Stimulated activated CD4-positive, alpha-beta T cell treated with anti-CD3 and anti-CD28 coated beads, TNF-alpha, amount 100 ng/mL, for 48 hours (primary cell): ENCODE measurements at places on chromosomes 2 and 18.

GRCh38 chr18:22210311-22210754 is 40.9 kb downstream of the GATA6 start:
- no peak for DNase-seq

DNA sequence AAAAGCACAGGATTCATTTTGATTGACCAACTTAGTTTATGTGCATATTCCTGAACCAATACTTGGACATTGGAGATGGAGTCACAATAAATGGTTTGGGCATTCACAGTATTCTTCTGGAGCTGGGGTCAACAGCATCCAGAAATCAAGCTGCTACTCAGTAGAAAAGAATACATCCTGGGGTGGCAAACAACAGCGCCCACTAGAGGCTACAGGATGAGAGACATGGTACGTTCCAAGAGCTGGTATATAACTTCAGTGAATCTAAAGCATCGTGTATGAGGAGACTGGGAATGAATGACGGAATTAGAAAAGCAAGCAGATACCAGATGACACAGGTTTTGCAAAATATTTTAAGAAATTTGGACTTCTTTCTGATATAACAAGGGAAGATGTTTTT is 142.9 kb upstream of the FIGN start:
- DNase-seq: no peak

DNA sequence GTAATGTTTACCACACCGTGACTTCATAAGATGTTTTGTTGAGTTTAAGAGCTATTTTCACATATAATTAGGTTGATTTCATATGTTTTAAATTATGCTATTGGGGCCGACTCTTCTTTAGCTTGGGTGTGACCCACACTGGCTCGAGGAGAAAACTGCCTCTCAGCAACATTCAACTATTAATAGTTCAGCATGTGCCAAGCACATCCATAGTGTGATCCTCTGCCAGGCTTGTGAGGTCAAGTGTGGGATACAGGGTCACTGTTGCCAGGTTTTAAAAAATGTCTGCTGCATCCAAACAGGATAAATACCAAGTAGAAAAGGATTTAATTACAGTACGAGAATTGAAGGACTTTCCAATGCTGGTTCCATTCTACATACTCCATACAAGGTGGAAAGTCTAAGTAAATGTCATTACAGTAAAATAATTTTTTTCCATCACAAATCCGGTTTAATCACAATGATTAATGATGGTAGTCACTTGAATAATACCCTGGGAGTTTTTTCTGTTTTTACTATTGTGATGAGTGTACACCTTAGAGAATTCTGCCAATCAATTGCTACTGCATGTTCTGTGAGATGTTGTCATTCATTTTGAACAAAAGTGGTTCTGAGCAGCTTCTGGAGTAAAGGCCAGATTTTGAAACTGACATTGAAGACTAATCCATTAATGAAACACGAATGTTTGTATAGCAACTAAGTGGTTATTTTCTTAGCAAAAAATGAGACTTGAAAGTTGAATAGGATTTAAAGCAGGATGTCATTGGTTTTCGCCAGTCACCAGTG is 84.5 kb downstream of the ABI2 start:
- no peak for DNase-seq

GRCh38 chr2:165414187-165414586 is 55.3 kb upstream of the CSRNP3 start:
- DNase-seq: no peak

GRCh38 chr2:154459286-154459685 is 239.2 kb upstream of the KCNJ3 start:
- DNase-seq: no peak

DNA sequence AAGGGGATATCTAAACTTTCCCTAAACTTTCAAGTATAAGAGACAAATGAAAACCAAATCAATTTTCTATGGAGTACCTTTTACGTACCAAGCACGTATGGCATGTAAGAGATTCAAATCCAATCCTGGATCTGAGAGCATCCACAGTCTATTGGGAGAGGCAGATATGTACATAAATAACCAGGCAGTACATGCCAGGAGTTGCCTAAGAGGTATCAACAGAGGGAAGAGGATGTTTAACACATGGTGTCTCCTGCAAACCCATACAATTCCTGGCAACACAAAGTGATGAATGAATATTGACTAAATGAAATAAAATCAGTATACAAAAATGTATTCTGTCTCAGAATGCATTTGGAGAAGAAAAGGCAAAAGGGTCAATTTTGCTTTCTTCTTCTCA is 116.6 kb downstream of the PIGN start:
- DNase-seq: no peak

- DNase-seq: no peak
Observed at GRCh38 chr2:25323610-25324189, 18.0 kb downstream of the DNMT3A start.

GRCh38 chr18:75088021-75088506 is 120.9 kb downstream of the PTGR3 start:
- DNase-seq: no peak

GRCh38 chr2:217289177-217289906 is 429.5 kb upstream of the TNP1 start:
- no peak for DNase-seq

GRCh38 chr2:28397043-28397381 is 4.4 kb downstream of the FOSL2 start:
- no peak for DNase-seq

- DNase-seq: no peak
Observed at GRCh38 chr18:30696201-30696600, 346.3 kb downstream of the DSC3 start.

DNA sequence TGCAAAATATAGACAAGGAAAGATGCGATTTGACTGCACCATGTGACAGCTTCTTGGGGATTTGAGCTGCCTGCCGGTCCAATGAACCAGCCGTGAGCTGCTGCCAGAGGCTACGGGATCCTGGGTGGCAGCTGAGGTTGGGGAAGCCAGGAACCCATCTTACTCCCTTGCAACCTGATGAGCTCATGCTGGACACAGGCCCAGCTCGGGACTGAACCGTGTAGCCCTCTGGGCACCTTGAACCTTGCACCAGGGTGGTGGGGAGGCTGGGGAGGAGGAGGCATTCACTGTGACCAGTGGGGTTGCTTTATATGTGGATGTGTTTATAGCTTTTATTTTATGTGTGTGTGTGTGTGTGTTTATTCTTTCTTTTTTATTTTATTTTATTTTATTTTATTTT is 9.1 kb downstream of the ALPI start:
- DNase-seq: no peak

DNA sequence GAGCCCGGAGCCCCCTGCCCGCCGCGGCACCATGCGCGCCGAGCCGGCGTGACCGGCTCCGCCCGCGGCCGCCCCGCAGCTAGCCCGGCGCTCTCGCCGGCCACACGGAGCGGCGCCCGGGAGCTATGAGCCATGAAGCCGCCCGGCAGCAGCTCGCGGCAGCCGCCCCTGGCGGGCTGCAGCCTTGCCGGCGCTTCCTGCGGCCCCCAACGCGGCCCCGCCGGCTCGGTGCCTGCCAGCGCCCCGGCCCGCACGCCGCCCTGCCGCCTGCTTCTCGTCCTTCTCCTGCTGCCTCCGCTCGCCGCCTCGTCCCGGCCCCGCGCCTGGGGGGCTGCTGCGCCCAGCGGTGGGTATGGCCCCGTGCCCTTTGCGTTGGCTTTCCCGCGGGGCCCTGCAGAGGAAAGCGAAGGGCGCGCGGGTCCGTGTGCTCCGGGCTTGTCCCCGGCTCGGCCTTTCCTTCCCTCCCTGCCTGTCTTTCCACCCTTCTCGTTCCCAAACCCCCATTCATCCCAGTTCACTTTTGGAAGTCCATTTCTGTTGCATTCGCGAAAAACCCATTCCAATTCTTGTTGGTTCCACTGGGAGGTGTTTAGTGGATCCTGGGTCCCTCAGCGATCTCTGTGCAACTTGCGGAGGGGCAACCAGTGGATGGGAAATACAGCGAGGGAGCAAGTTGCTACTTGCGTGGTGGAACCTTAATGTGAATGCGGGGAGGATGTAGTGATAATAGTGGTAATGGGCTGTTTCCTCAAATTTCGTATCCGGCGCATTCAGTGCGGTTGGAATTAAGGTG is 599 bp downstream of the ADAM23 start:
- no peak for DNase-seq

GRCh38 chr2:39378968-39379367 is 58.1 kb downstream of the MAP4K3 start:
- DNase-seq: no peak

- DNase-seq: no peak
Observed at GRCh38 chr2:168694866-168695265, 107.6 kb upstream of the NOSTRIN start.

GRCh38 chr2:231525248-231526163 is 4.7 kb downstream of the NMUR1 start:
- no peak for DNase-seq

DNA sequence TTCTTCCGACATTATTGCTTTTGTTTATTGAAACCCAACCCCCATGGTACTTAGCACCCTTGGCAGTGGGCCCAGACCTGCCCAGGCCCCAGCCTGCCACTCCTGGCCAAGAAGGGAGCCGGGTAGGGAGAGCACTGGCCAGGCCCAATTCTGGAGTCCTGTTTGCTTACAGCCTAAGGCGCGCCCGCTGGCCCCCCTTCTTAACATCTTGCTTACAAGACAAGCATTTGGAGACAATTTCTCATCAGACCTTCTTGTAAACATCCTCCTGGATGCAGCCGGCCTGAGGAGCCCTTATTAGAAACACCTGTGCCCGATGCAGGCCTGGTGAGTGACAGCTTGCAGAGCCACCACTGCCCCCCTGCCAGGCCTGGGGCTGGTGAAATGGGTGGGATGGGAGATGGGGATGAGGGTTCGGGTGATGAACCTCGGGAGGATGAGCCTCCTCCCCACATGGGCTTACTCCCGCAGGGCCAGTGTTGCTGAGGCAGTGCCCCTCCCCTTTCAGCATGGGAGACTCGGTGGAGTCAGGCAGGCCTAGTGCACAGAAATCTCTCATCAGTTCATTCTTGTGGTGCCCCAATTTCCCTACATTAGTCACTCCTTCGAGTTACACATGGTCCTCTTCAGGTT is 217.5 kb downstream of the CYP26B1 start:
- DNase-seq: no peak

GRCh38 chr2:240960971-240961876 is 37.2 kb upstream of the SNED1 start:
- DNase-seq: no peak

- no peak for DNase-seq
Observed at GRCh38 chr2:103789381-103790095, 1027.7 kb downstream of the TMEM182 start.

GRCh38 chr18:26619350-26619749 is 71.0 kb upstream of the KCTD1 start:
- DNase-seq: no peak

- no peak for DNase-seq
Observed at GRCh38 chr2:220847006-220847405, 725.1 kb downstream of the EPHA4 start.

DNA sequence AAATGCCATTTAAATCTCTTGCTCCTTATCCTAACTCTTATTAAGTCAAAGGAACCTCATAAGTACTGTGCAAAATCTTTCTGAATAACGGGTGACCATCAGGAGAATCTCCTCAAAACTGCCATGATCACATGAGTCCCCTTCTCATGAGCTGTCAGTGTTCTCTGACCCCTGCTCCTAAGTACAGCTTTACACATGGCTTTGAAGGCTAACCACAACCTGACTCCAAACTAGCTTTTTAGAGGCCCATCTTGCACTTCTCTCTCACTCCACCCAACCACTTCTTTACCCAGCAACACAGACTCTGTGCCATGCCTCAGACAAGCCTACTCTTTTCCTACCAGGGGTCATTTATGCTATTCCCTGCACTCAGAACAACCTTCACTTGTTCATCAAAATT is 253.8 kb downstream of the GPD2 start:
- DNase-seq: no peak

- DNase-seq: no peak
Observed at GRCh38 chr2:145292166-145292565, 772.2 kb upstream of the ZEB2 start.

- no peak for DNase-seq
Observed at GRCh38 chr2:128280158-128280871, 38.4 kb downstream of the HS6ST1 start.

DNA sequence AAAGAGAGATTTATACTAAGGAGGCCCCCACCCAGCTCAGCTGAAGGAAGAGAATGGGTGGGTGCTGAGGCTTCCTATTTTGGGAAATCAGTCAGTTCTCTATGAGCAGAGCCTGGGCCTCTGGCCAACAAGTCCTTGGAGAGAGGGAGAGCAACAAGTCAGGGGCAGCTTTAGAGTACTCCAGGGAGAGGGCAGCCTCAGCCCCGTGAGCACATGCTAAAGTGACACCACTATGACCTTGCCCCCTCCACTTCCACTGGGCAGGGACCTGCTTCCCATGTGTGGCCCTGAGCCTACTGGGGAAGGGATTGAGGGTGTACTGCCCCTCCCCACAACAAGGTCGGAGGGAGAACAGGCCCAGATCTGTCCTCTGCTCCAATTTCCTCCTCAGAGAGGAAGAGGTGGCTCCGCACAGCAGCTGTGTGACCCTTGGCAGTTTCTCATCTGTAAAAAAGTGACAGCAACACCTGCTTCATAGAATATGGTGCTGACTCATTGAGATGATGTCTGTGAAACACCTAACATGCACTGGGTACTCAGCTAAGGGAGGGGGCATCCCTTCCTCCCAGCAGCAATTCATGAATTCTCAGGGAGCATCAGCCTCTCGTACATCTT is 72.9 kb downstream of the CLHC1 start:
- DNase-seq: no peak

- no peak for DNase-seq
Observed at GRCh38 chr2:38284971-38285370, 92.1 kb downstream of the ATL2 start.

GRCh38 chr2:12694990-12695774 is 21.6 kb upstream of the TRIB2 start:
- no peak for DNase-seq

- DNase-seq: peak; percentile 42
Observed at GRCh38 chr18:62486290-62486964, 36.4 kb upstream of the ZCCHC2 start.

DNA sequence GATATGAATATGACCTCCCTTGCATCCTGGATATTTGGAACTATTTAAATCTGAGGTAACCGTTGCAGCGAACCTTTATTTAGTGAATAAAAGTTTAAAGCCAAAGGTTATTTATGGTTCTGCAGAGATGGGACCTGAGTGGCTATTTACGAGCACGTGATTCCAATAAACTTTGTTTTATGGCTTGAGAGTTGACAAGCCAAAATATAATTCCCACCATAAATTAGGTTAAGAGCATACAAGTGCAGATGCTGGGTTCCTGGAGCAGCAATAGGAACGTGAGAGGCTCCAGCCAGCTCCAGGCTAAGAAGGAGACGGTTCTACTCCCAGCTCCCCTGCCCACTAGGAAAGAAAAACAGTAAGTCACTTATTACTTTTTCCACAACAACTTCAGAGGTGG is 5.2 kb upstream of the HOXD4 start:
- no peak for DNase-seq

DNA sequence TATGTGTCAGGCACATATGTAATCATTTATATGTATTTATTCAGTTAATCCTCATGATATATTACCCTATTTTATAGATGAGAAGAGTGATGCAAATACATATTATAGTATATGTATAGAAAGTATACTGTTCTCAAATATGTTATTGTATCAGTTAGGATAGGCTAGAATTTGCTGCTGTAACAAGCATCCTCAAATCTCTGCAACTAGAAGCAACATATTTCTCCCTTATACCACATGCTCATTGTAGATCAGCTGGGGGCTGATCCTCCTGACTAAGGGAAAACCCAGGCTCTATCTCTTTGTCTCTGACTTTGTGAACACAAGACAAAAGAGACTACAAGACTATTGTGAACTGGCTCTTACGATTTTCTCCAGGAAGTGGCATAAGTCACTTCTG is 24.8 kb upstream of the HS6ST1 start:
- DNase-seq: no peak
